Peyer's patch (tissue), 4 donors: ENCODE measurements at places on chromosomes 4 and X. TPM values are rescaled to one million over a fixed set of nuclear protein-coding genes. Genes with fewer than 3 reads are reported as not detected.

DNA sequence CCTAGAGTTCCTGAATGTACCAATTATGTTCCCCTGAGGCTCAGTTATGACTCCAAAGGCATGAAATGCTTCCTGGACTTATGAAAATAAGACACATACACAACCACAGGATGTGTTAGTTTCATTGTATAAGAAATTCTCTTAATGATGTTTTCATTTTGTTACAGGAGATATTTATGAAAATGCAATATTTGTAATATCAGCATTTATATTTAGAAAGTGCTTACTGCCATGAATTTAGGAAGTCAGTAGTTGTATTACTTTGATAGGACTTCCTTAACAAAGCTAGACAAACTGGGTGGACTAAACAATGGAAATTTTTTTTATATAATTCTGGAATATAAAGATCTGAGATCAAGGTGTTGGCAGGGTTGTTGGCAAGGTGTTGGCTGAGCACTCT is 572.1 kb upstream of the IGFBP7 start:
- no peak overlapping the region for H3K4me3 ChIP-seq
- no peaks in the 10 kb centered on the region for H3K27me3 ChIP-seq
- H3K27ac ChIP-seq: no peak overlapping the region

GRCh38 chr4:40910706-40911105 is 161.0 kb downstream of the NSUN7 start:
- no peak overlapping the region for H3K4me3 ChIP-seq
- H3K4me1 ChIP-seq: no peaks in the 10 kb centered on the region
- no peaks in the 10 kb centered on the region for H3K27me3 ChIP-seq
- no peaks in the 10 kb centered on the region for H3K36me3 ChIP-seq
- H3K27ac ChIP-seq: no peak overlapping the region
- no peak for DNase-seq

DNA sequence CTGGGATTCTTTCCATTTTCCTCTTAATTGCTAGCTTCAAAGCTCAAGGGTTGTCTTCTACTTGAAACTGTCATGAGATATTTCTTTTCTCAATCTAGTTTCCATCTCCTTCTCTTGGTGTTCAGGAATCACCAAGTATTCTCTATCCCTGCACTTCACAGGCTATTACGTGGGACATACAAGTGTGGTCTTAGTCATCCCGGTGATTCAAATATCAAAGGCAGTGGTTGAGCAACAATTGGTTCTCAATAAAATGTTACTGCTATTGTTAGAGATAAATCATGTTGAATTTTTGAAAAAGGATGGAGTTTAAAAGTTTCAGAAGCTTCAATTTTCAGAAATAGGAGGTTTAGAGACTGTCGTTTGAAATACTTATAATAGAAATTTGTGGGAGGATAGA is 812.9 kb downstream of the FSTL5 start:
- H3K4me3 ChIP-seq: no peak overlapping the region
- DNase-seq: no peak
- H3K36me3 ChIP-seq: no peaks in the 10 kb centered on the region
- no peaks in the 10 kb centered on the region for H3K27me3 ChIP-seq

- no peak for DNase-seq
- H3K27ac ChIP-seq: no peak overlapping the region
- H3K4me3 ChIP-seq: no peak overlapping the region
- no peaks in the 10 kb centered on the region for H3K36me3 ChIP-seq
- no peaks in the 10 kb centered on the region for H3K4me1 ChIP-seq
Measured at GRCh38 chr4:31114816-31115215, 394.6 kb downstream of the PCDH7 start.

GRCh38 chr4:147542229-147542990 is 61.5 kb downstream of the EDNRA start:
- H3K4me3 ChIP-seq: no peak overlapping the region
- H3K27me3 ChIP-seq: no peaks in the 10 kb centered on the region
- no peak overlapping the region for H3K27ac ChIP-seq
- no peak for DNase-seq
- no peaks in the 10 kb centered on the region for H3K36me3 ChIP-seq
- no peaks in the 10 kb centered on the region for H3K4me1 ChIP-seq

GRCh38 chr4:16745887-16746286 is 152.6 kb downstream of the LDB2 start:
- no peak overlapping the region for H3K4me3 ChIP-seq
- no peak overlapping the region for H3K27ac ChIP-seq
- no peaks in the 10 kb centered on the region for H3K27me3 ChIP-seq
- DNase-seq: no peak

GRCh38 chr4:8688908-8689445 is 96.4 kb downstream of the CPZ start:
- H3K27me3 ChIP-seq: no peaks in the 10 kb centered on the region
- H3K4me1 ChIP-seq: no peaks in the 10 kb centered on the region
- DNase-seq: no peak
- H3K36me3 ChIP-seq: no peaks in the 10 kb centered on the region
- H3K4me3 ChIP-seq: no peak overlapping the region

DNA sequence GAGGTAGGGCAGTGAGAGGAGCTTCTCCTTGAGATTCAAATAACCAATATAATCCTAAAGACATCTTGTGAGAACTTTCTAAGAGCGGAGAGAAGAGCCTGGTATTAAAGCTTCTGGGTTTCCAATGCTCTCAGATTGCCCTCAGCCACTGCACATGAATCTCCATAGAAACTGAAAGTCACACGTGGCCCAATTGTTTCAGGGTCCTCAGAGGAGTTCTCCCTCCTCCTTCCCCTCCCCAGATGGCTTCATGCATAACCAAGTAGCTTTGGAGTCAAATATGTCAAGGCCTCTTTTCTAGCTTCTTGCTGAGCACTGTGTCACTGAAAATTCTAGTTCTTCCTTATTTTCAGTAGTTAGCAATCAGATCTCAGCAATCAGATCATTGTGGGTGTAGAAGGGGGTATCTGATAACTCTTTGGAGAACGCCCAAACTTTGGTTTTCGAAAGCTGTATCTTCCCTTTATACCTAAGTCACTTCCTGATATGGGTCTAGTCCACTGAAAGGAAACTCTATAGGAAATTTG is 2.2 kb downstream of the BTK start:
- no peaks in the 10 kb centered on the region for H3K4me1 ChIP-seq
- DNase-seq: peak; percentile 35
- no peaks in the 10 kb centered on the region for H3K27me3 ChIP-seq
- H3K36me3 ChIP-seq: no peaks in the 10 kb centered on the region

DNA sequence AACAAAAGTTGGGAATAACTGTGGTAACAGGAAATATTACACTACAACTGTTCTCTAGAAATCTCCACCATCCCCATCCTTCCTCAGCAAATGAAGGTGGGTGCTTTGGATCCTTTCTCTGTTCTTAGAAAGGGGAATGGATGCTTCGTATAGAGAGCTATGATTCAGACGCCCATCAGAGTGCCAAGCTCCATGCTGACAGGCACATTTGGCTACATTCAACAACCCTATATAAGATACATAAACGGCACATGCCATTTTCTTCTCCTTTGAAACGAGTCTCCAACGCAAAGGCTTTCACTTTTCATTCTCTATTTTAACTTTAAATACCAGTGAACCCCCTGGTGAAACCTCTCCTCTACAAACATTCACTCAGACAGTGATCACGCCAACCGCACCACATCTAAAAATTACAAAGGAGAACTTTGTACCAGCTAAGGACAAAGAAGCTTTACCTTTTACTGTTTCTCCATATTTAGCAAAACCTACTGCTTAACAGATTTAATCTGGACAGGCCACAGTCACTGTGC is 172.5 kb downstream of the TSPAN5 start:
- no peak for DNase-seq
- no peaks in the 10 kb centered on the region for H3K27me3 ChIP-seq
- no peak overlapping the region for H3K27ac ChIP-seq
- no peak overlapping the region for H3K4me3 ChIP-seq
- no peaks in the 10 kb centered on the region for H3K4me1 ChIP-seq

- H3K4me3 ChIP-seq: no peak overlapping the region
- no peak for DNase-seq
- H3K27ac ChIP-seq: no peak overlapping the region
- H3K36me3 ChIP-seq: no peaks in the 10 kb centered on the region
Measured at GRCh38 chr4:5963611-5964010, 54.6 kb downstream of the C4orf50 start.

DNA sequence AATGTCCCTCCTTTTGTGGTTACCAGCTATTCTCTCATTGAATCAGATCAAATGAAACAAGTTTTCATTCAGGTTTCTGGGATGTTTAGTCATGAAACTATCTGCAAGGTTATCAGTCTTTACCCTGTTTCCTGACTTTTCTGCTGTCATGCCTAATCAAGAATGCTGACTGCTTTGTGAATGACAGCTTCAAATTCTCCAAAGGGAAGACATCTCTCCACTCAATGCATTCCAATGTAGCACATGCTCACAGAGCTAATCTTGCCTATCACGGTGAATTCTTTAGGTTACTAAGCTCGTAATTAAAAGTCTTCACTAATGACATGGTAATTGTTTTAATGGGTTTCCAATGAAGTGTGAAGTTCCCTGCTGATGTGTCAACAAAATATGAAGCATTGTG is 1068.5 kb downstream of the PCDH7 start:
- H3K4me1 ChIP-seq: no peaks in the 10 kb centered on the region
- no peaks in the 10 kb centered on the region for H3K27me3 ChIP-seq
- H3K36me3 ChIP-seq: no peaks in the 10 kb centered on the region
- H3K27ac ChIP-seq: no peak overlapping the region
- DNase-seq: no peak

- no peak for DNase-seq
- no peak overlapping the region for H3K27ac ChIP-seq
- H3K36me3 ChIP-seq: no peaks in the 10 kb centered on the region
- H3K4me3 ChIP-seq: no peak overlapping the region
Measured at GRCh38 chr4:146495269-146495668, 26.5 kb downstream of the SLC10A7 start.

DNA sequence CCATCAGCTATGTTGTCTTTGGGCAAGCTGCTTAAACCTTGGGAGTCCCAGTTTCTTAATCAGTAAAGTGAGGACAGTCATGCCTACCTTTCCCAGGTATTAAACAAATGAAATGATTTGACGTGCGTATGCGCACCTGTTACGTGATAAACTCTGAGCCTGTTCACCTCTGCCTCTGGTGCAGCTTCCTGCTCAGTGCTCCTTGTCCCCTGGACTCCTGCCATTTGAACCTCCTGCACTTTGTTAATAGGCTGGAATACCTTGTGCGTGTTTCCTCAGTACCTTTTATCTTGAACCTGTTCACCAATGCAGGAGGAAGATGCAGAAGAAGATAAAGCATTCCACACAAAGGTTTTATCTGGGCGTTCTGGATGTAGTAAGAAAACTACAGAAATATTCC is 211.9 kb downstream of the CEP135 start:
- no peaks in the 10 kb centered on the region for H3K4me1 ChIP-seq
- no peak overlapping the region for H3K4me3 ChIP-seq
- H3K27me3 ChIP-seq: no peaks in the 10 kb centered on the region
- DNase-seq: peak; percentile 60

GRCh38 chrX:119228512-119229252 is 7.4 kb upstream of the PGRMC1 start:
- no peak overlapping the region for H3K4me3 ChIP-seq
- DNase-seq: no peak
- H3K4me1 ChIP-seq: no peaks in the 10 kb centered on the region
- H3K27me3 ChIP-seq: no peaks in the 10 kb centered on the region
- H3K36me3 ChIP-seq: no peaks in the 10 kb centered on the region

GRCh38 chrX:70092247-70092646 is 30.0 kb downstream of the OTUD6A start:
- DNase-seq: no peak
- no peaks in the 10 kb centered on the region for H3K36me3 ChIP-seq
- H3K27me3 ChIP-seq: no peaks in the 10 kb centered on the region
- H3K27ac ChIP-seq: no peak overlapping the region

DNA sequence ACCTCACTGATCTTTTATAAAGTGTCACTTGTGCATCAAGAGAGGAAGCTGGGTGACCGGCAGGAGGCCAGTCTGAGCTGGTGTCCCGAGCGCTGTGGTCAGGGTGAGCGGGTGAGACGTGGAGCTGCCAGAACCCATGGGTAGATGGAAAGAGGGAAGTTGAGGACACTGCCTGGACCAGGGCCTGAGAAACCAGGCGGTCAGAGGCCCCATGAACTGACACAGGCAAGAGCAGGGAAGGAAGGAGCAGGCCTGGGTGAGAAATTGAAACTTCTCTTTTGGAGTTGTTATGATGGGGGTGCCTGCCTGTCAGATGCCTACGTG is 192.6 kb downstream of the AFAP1 start:
- H3K27ac ChIP-seq: no peak overlapping the region
- H3K4me3 ChIP-seq: no peak overlapping the region
- no peaks in the 10 kb centered on the region for H3K36me3 ChIP-seq
- H3K27me3 ChIP-seq: no peaks in the 10 kb centered on the region

Gene NRK
- 1.7 TPM for total RNA-seq

Gene ATP1B4
- not detected for total RNA-seq

Gene XAGE3
- not detected for total RNA-seq

Gene RBM46
- not detected for total RNA-seq

Gene GC
- total RNA-seq: not detected

Gene TCP11X2
- not detected for total RNA-seq

Gene F9
- total RNA-seq: not detected

Gene TMPRSS11A
- not detected for total RNA-seq
